CD14-positive monocyte (primary cell): ENCODE measurements at places on chromosomes 7 and 10.

DNA sequence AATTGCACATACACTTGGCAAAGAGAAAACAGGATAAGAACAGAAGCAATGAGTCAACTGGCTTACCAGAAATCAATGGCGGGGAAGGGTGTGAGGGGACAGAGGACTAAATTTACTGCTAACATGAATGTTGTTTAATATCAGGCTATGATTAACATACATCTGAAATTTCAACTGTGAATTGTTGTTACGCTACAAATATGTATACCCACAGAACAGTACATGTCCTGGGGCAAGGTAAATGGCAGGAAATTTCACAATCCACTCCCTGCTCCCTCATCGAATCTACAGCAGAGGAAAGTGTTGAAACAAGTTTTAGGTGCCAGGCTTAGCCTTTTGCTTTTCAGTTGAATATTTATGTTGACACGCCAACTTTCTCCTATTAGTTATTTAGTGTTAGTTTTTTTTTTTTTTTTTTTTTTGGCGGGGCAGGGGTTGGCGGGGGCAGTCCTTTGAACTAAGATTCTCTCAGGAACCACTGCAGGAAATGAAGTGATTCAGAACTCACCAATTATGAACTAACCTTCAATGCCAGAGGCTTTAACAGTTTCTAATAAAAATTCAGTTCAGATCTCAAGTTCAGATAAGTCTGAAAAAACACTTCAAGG lies 99.0 kb downstream of the UBE2H start:
- no peak for DNase-seq

DNA sequence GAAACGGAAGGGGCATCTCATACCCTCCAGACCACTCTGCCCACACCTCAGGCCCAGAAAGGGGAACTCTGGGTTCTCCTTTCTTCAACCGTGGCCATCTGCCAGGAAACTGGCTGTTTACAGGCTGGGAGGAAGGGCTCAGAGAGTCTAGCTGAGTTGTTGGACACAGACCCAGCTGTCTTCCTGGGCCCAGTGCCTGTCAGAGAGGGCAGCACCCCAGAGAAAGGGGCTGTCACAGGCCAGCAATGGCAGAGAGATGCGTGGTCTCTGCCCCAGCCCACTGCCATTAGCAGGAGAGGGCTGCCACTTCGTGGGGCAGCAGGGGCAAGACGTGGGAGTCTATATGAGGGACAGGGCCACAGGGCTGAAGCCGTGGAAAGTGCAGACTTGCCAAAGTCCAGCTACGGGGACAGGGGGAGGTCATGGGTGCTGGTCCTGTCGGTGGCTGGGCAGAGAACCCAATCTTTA lies 11.0 kb downstream of the GRID1 start:
- DNase-seq = peak; percentile 72

DNA sequence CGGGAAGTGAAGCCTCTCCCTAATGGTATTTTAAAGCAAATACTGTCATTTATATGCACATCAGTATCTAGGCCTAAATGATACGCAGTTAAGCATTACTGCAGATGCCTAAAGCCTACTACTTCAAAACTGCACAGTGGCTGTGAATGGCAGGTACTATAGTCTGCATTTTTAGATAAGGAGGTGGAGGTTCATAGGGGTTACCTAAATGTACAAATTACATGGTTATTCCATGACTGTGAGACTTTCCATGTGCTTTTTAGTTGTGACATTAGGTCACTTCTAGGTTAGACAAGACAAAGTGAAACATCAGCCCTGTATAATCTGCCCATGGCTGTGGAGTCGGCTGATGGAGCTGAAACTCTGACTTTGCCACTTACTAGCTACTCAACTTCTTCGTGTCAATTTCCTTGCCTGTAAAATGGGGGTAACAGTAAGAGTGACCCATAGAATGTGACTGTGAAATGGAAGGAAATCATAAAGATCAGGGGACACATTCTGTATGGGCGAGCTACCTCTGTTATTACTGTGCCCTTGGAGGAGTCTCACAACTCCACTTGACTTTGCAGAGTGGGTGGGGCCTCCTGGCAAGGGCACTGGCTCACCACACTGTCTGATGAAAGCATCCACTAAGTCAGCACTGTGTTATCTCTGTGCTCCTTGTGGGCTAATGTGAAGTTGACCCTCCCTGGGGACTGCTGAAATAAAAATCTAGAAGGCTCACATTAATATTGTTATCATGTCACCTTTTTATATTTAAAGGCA lies 239.4 kb downstream of the TNS3 start:
- DNase-seq = no peak

DNA sequence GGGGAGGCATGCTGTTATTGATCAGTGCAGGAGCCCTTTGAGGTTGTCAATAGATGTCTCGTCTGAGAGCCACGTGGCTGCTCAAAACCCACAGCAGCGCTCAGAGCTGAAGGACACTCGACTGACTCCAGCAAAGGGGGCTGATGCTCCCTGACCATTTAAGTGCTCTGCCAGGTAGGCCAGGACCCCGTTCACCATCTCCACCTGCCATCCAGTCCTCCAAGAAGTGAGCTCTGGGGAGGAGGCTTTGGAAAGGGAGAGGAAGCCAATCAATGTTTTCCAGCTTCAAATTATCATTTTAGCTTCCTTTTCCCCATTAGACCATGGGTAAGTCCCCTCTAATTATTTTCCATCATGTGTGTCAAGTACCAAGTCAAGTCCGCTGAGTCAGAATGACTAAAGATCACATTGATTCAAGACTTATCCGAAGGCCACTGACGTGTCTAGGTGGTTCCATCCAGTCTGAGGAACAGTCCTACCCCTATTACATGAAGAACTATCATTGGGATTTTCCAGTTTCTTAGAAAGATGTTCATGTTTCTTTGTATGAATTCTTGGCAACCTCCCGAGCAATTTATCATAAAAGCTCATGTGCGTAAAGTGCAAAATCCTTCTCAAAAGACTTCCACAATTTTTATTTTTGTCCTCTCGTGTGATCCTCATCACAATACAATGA lies 302.6 kb upstream of the LYZL1 start:
- DNase-seq = peak; percentile 17

DNA sequence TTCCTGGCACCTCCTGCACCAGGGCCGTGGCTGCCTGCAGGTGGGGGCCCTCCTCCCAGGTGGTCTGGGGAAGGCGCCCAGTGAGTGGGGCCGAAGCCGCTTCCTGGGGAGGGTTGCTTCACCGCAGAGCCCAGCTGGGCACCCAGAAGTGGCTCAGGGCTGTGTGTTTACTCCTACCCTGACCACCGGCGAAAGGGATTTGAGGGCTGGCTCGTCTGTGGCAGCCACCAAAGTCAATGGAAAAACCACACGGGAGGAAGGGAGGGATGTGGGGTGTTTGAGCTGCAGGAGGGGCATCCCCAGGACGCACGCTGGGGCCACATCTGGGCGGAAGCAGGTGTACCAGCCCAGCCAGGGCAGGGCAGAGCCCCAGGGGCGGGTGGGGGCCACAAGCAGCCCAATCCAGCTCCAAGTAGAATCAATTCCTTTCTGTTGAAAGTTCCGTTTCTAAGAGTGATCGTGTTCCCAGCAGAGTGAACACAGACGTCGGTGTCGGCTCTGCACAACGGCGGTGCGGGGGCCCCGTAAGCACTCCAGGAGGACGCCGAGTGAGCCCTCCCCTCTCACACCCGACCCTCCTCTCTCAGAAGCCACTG lies 69.9 kb downstream of the FOXL3 start:
- no peak for DNase-seq

- DNase-seq = no peak
Observed at GRCh38 chr10:7042000-7042399, 368.8 kb downstream of the SFMBT2 start.

DNA sequence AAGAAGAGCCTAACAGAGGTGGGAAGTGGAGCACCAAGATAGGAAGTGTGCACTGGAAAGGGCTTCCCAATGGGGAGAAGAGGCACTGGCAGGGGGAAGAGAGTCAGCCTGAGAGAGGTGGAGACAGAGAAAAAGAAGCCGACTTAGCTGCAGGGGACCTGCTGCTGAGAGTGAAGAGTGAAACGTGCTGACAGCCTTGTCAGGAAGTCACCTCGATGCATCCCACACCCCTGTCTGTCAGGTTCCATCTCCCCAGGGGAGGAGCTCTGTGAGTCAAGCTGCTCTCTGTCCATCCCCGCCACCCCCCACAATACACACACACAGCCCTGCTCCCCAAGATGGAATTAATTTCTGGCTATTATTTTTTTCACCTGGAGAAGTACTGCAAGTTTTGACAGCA lies 14.0 kb downstream of the KAZALD1 start:
- DNase-seq = no peak

- DNase-seq = no peak
Observed at GRCh38 chr7:73652541-73652949, 15.1 kb upstream of the VPS37D start.

GRCh38 chr10:11320809-11321520 lies 290.5 kb downstream of the USP6NL start:
- DNase-seq = no peak

- peak; percentile 16 for DNase-seq
Observed at GRCh38 chr10:42970451-42971250, 106.2 kb upstream of the RET start.

- DNase-seq = peak; percentile 28
Observed at GRCh38 chr10:102406815-102407214, 11.3 kb downstream of the NFKB2 start.

- no peak for DNase-seq
Observed at GRCh38 chr7:1324028-1324900, 91.6 kb downstream of the UNCX start.

DNA sequence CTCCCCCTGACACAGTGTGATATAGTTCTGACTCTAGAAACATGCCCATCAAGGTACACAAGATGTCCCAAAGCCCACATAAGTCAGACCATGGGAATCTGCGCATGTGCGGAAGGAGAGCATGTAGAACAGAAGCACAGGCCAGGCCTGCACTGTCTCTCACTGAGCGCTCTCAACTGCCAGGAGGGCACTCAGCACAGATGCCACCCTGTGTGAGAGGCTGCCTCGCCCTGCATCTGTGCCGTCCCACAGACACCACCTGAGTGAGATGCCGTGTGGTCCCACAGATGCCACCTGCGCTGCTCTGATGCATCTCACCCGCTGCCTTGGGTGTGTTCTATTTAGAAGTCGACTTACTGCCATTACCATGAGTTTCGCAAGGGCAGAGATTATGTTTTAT lies 98.4 kb downstream of the VOPP1 start:
- DNase-seq = no peak

DNA sequence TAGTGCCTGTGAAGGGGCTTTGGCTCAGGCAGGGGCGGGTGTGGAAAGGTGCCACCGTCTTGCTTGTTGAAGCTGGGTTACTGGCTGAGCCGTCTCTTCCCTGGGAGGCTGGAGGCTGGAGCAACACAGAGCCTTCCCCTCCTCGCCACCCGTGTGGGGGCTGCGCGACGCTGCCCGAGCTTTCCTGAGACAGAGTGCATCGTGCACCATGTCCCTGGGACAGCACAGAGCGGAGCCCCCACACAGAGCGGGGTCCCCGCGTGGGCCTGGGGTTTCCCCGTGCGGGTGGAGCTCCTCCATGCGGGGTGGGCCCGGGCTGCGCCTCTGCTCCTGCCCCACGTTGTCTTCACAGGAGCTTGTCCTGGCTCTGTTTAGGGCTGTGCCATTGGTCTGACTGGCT lies 69.9 kb downstream of the INPP5A start:
- no peak for DNase-seq

- no peak for DNase-seq
Observed at GRCh38 chr7:42236976-42237810, at the start of gene GLI3. Gene GLI3 (minus strand): TSS chr7:42237209. CDS start chr7:42223253, 13,956 bp downstream.

- no peak for DNase-seq
Observed at GRCh38 chr10:82071231-82071630, 196.2 kb downstream of the NRG3 start.

GRCh38 chr10:102247734-102248133 lies 2.4 kb downstream of the GBF1 start:
- DNase-seq = no peak
